ENCODE measurements at places on chromosomes 5 and 9.

DNA sequence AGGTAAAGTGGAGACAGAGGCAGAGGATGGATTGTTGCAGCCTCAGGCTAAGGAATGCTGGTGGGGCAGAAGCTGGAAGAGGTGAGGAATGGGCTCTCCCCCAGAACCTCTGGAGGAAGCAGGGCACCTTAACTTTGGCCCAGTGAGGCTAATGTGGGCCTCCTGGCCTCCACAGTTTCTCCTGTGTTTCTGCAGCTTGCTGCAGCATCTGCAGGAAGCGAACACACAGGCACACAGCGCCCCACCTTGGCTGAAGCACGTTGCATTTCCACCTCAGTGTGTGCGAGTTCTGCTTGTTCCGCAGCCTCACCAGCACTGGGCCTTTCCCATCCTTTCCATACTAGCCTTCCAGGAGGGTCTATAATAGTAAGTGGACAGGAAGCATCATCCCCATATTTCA, 27.2 kb upstream of the ASS1 start:
- DNase-seq: no peak

GRCh38 chr9:16044579-16044881, 491.7 kb downstream of the CCDC171 start:
- no peak for DNase-seq

- no peak for DNase-seq
Observed at GRCh38 chr9:95927271-95928004, 51.9 kb downstream of the ERCC6L2 start.

DNA sequence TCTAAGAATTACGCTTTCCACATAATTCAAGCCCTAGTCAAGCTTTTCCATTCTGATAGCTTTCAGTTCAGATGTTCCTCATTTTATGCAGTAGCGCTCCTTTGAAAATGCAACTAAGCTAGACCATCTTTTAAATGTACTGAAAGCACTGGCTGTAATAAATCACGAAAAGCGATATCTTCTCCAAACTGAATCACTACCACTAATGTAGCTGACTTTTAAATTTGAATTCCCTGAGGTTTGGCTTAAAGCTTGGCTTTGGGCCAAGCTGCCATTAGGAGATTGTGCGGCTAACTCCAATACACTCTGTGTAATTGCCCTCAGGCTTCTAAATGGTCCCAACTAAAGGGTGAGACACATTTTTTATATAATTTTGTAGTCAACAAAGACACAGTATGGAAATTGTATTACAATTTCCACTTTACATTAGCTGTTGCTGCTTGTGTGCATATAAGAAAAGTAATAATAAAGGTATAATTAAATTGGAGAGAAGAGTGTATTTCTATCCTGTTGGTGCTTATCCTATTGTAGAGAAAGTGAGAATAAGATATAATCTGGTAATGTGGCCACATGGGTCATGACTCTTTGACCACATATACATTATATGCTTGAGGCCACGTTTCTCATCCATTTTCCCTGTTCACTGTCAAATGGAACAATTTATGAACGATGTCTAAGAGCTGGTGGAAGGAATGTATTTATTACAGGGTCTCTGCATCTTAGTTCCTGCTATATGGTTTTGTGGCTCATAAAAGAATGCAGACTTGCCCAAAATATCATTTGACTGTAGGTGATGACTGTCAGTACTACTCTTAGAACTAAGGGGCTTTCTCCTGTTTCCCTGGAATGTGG, 118.7 kb upstream of the TAF11L2 start:
- DNase-seq: no peak
